ENCODE measurements at places on chromosomes 3 and 15. TPM values are rescaled to one million over a fixed set of nuclear protein-coding genes. Genes with fewer than 3 reads are reported as not detected.
A peak's percentile ranks its signal among the peaks of the same experiment; 100 is the strongest.

KBTBD12 gene
- not detected for total RNA-seq

DNA sequence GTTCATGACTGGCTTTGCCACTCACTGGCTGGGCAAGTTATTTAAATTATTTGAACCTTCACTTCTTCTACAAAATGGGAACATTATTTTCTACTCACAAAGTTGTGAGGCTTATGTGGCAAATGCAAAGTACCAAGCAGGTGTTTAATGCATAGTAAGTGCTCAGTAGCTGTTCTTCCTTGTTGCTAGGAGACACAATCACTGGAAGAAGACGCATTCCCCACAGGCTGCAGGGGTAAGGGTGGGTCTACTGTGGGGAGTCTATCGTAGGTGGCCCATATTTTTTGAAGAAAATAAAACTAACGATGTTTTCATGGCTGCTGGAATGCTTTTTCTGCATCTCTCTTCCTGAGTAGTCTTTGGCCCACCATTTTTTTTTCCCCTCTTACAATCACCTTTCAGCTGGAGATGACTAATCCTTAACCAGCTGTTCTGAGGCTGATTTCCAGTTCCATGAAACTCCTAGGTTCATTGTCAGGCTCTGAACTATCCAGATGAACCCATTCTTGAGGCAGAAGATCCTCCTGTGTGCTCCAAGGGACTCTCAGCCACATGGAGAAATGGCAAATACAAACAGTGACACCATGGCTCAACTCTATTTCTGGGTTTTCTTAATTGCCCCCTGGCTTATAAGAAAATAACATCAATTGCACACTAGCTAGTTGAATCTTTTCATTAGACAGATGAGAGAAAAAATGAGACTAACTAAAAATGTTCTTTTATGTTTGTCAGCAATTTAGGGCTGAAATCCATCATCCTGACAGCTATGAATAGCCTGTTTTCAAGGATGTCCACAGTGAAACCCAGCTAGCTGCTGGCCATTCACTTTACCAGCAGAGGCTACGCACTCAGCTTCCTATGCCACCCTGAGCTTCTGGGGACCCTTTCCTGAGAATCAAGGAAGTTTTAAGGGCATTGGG lies 108.3 kb upstream of the ETV5 start:
- DNase-seq = no peak

DNA sequence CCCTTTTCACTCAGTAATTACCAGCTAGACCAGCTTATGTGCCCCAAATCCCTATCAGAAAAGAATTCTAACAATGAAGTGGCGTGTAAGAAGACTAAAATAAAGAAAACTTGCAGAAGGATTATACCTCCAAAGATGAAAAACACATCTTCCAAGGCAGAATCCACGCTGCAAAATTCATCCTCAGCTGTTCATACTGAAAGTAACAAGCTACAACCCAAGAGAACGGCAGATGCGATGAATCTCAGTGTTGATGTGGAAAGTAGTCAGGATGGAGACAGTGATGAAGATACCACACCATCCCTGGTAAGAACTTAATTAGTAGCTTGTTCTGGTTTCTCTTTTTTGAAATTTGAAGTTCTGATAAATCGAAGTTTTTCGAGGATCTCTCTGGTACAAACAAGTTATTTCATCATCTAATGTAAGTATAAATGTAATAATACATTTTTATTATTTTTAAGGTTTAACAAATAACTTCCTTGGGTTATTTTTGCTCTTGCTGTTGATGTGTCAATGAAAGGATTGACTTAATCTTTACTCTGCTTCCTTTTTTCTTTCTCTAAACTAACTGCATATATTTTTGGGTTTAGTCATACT lies 1.4 kb downstream of the WDR76 start:
- DNase-seq = peak; percentile 52

DNA sequence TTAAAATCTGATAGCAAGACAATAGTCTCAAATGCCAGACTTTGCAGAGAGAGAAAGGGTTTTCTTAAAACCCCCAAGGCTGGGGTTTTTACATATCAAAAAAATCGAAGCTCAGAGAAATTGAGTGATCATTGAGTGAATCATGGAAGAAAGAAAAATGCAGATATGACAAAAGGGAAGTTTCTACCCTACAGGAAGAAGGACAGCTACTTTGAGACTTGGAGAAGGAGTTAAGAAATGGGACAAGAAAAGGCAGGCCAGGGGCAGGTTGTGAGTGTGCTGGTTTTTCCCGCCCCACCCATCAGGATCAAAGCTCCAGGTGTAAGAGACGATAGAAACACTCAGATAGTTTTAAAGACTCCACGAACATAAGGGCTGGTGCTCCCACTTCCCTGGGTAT lies 18.6 kb downstream of the TMEM158 start:
- no peak for DNase-seq

DNA sequence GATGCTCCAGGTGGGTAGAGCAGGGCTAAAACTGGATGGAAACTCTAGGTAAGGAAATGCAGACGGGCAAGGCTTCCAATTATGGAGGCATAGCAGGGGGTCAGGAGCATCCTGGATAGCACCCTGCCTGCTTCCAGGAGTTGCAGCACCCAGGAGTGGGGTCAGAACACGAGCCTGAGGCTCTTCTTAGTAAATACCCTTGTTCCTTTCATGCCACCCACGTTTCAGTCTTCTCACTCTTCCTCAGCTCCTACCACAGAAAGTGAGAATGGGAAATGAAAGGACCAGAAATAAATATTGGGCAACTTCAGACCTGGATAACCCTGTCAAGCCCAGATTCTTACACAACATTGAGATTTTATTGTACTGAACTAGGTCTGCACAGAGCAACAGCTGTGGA lies 16.4 kb downstream of the CCR1 start:
- no peak for DNase-seq

DNA sequence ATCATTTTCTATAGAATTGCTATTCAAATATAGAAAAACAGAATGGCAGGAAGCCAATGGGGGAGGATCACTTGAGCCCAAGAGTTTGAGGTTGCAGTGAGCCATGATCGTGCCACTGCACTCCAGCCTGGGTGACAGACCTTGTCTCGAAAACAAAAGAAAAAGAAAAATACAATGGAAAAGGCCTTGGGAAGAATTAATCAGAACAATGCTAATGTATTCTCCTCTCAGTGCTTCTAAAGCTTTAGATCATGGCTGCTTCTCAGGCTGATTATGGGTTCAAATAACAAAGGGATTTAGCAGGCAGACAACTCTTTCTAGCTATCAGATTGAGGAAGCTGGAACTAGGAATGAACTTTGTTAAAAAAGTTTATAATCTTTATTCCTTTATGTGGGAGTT lies 115.8 kb downstream of the PDCD6IP start:
- DNase-seq = no peak

CHRNA5 gene
- 0.42 TPM for total RNA-seq

- no peak for DNase-seq
Measured at GRCh38 chr15:71325481-71325880, 210.2 kb downstream of the THSD4 start.

DNA sequence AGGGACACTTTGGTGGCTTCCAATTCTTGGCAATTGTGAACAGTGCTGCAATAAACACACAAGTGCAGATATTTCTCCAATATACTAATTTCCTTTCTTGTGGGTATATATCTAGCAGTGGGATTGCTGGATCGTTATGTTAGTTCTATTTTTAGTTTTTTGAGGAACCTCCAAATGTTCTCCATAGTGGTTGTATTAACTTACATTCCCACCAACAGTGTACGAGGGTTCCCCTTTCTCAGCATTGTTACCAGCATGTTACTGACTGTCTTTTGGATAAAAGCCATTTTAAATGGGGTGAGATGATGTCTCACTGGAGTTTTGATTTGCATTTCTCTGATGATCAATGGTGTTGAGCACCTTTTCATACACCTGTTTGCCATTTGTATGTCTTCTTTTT lies 92.8 kb downstream of the DAPK2 start:
- no peak for DNase-seq

DNA sequence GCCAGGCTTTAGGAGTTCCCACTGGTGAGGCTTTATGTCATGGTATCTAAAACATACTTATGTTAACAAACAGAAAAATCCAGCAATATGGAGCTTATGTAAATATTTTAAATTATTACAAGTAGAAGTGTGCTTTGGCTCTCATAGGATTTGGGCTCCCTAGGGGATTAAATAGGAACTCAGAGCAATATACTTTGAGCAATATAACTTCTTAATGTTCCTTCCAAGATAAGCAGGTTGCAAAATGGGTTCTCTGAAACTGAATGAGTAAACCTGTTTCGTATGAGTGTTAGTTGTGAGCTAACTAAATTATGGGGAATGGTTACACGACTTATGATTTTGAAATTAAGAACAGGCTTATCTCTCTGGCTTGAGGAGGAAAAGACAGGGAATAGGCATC lies 366.1 kb upstream of the ZNF385D start:
- no peak for DNase-seq

DNA sequence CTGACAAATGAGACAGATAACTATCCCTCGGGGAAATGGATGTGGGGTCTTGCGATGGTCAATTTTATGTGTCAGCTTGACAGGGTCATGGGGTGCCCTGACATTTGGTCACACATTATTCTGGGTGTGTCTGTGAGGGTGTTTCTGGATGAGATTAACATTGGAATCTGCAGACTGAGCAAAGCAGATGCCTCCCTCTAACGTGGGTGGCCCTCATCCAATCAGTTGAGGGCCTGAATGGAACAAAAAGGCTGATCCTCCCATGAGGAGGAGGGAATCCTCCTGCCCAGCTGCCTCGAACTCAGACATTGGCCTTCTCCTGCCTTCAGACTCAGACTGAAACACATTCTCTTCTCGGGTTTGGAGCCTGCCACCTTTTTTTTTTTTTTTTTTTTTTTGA lies 69.0 kb downstream of the MINAR1 start:
- no peak for DNase-seq

DNA sequence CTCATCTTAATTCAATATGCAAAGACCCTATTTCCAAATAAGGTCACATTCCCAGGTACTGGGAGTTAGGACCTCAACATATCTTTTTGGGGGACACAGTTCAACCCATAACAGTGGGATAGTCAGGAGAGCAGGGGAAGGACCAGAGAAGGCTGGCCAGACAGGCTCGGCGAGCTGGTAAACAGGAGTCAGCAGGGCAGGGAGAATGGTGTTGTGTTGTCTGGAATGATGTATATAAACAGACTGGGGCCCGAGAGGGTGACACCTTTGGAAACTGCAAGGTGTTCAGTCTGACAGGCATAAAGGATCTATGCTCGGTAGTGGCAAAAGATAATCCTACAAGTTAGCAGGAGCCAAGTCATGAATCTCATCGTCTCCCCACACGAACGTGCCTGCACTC lies 10.1 kb upstream of the PPP1R2 start:
- DNase-seq = no peak

DNA sequence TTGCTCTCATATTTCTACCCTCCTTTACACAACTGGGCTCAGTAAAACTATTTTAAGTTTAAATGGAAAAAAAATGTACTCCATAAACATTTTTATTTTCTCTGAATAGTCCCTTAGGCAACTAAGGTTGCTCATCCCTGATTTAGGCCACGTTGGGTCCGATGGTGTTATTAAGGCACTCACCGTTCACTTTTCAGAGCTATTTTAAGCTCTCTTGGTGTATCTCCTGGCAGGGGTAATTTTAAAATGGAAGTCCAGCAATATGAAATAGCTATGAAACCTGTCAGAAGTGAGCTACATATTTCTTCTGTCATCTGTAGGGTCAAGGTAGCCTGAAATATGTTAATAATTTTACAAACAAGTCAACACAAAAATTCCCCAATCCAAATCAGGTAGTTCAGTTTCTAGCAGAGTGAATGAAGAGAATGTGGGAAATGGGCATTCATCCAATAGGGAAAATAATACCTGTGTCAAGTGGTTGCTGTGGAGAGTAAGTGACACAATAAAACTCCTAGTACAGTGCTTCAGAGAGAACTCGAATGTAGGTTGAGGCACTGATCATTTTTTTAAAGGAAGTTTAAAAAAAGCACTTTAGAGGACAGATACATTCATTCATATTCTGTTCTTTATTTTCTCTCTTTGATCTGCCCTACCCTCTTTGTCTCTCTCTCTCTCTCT lies 209.3 kb upstream of the FEZF2 start:
- DNase-seq = no peak

DNA sequence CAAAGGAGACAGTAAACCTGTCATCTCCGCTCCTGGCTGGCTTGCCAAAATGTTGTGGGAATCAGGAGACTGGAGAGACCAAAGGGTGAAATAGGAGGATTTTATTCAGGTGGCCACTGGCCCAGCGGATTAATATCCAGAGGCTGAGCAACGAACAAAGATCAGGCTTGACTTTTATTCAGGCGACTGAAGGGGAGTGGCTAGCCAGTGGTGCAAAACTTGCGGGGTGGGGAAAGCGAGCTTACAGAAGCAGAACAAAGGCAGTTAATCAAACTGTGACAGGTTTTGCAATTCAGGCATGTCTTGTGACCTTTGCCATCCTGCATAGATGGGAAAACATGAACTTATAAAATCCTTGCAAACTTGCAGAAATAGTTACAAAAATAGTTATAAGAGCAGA lies 19.8 kb upstream of the ACAD9 start:
- no peak for DNase-seq

PLIN1 gene
- 0.66 TPM for total RNA-seq

DNA sequence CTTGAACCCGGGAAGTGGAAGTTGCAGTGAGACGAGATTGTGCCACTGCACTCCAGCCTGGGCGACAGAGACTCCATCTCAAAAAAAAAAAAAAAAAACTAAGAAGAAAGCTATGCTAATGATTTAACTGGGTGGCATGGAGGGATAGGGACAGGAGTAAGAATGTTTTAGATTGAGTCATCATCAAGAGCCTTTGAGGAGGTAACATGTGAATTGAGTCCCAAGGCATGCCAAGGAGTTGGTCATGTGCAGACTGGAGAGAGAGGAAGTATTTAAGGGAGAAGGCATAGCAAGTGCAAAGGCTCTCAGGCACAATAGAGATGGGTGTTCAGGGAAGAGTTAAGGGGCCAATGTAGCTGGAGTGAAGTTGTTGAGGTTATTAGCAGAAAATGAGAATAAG lies 9.1 kb downstream of the BNC1 start:
- DNase-seq = no peak

- peak; percentile 90 for DNase-seq
Measured at GRCh38 chr3:142595951-142596725, at the start of gene PLS1. PLS1 (plus strand) TSS chr3:142596393; CDS start chr3:142664238, 67,845 bp downstream.

KIF15 gene
- 0.99 TPM for total RNA-seq

GRCh38 chr3:69433969-69434325 lies 48.1 kb upstream of the FRMD4B start:
- no peak for DNase-seq

DNA sequence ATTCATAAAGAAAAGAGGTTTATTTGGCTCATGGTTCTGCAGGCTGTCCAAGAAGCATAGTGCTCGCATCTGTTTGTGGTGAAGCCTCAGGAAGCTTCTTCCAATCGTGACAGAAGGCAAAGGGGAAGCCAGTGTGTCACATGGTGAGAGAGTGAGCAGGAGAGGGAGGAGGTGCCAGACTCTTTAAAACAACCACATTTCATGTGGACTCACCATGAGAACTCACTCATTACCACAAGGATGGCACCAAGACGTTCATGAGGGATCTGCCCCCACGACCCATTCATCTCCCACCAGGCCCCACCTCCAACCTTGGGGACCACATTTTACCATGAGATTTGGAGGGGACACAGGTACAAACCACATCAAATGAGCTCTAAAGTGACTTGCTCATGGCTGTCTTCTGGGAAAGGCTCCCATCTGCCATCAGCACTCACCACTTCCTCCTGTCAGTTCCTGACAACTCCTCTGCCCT lies 327.3 kb upstream of the TLE3 start:
- no peak for DNase-seq

Measured in natural killer cell (primary cell).